ENCODE measurements at places on chromosomes 7 and 10. TPM values are rescaled to one million over a fixed set of nuclear protein-coding genes. Genes with fewer than 3 reads are reported as not detected.

The CPEB3 gene
- 2.9 TPM for total RNA-seq

The ADCY1 gene
- 0.43 TPM for total RNA-seq

The ACHE gene
- total RNA-seq, result not detected

The BZW2 gene
- total RNA-seq, result 39.3 TPM

The MYPN gene
- 14.4 TPM for total RNA-seq

The ICA1 gene
- 11.3 TPM for total RNA-seq

The BAMBI gene
- total RNA-seq, result 24.8 TPM

The RELN gene
- under 0.01 TPM for total RNA-seq

The PPP1R3C gene
- 175 TPM for total RNA-seq

The TAS2R41 gene
- not detected for total RNA-seq

The MMP21 gene
- total RNA-seq, result not detected

The CYP2E1 gene
- 1.6 TPM for total RNA-seq

The HSPA12A gene
- total RNA-seq, result 13.9 TPM

The SLC13A1 gene
- not detected for total RNA-seq

The NODAL gene
- total RNA-seq, result not detected

The CTBP2 gene
- 49.1 TPM for total RNA-seq

The ANKRD2 gene
- total RNA-seq, result 1.0 TPM

The PTN gene
- total RNA-seq, result 8.8 TPM

The USP6NL gene
- 17.2 TPM for total RNA-seq

The OR13A1 gene
- total RNA-seq, result not detected

The TMEM26 gene
- total RNA-seq, result 11.8 TPM

The ADARB2 gene
- 0.86 TPM for total RNA-seq

The ZPBP gene
- not detected for total RNA-seq

The MCU gene
- total RNA-seq, result 70.7 TPM

The SPDYE2 gene
- not detected for total RNA-seq

The METTL27 gene
- total RNA-seq, result 3.7 TPM

The CALML3 gene
- not detected for total RNA-seq

The MOSPD3 gene
- 7.4 TPM for total RNA-seq

The GIMAP8 gene
- total RNA-seq, result not detected

The SLC26A5 gene
- total RNA-seq, result not detected

The CUX1 gene
- total RNA-seq, result 73.0 TPM

The NPFFR1 gene
- total RNA-seq, result not detected

The EPDR1 gene
- 50.4 TPM for total RNA-seq

The STK31 gene
- 0.22 TPM for total RNA-seq

The PDZD7 gene
- total RNA-seq, result 0.91 TPM

The PITX3 gene
- 0.13 TPM for total RNA-seq

The C10orf53 gene
- total RNA-seq, result not detected

The OPN1SW gene
- total RNA-seq, result not detected

The GALNT11 gene
- 52.4 TPM for total RNA-seq

The CHRM2 gene
- not detected for total RNA-seq

The SPDYE6 gene
- total RNA-seq, result not detected

The OAT gene
- total RNA-seq, result 127 TPM

The CDH23 gene
- total RNA-seq, result 4.3 TPM

The NRBF2 gene
- total RNA-seq, result 41.4 TPM
